ENCODE measurements at places on chromosomes 6 and 20. TPM values are rescaled to one million over a fixed set of nuclear protein-coding genes. Genes with fewer than 3 reads are reported as not detected.

Gene DDO
- total RNA-seq = not detected

DNA sequence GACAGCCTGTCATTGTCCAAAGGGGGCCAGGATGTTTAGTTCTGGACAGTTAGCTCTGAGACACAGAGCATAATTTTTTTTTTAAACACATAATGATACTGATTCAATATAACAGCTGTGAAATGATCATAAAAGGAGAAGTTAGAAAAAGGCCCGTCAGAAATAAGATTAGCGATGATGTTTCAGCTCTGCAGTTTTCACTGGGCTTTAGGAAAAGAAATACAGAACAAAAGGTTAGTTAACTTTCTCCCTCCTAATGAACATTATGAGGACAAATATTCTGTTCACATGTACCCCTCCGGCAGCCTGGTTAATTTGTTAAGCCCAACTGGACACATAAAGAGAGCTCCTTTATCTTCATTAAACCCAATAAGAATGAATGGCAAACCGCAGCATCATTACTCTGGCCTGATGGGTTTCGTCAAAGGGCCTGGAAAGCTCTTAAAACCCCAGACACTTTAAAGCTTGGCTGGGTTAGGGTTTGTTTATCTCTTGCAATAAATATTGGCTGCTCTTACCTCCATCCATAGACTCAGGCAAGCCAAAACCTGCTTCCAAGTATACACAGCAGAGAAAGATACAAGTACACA, 394.6 kb downstream of the KIF16B start:
- no peak for DNase-seq

DNA sequence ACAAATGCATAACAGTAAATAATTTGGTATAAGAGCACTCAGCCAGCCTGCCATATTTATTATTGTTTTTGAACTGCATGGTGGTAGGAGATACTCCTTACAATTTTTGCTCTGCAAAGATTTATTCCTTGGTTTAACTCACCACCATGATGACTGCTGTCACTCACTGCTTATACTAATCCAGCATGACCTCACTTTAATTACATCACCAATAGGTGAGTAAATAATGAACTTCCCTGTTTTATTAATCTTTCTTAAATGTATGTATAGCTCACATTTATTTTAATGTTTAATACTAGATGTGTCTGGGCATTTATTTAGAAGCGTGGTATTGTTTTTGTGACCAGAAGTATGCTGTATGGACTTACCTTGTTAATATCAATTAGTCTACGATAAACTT, 12.8 kb upstream of the TP53TG5 start:
- no peak for DNase-seq

Gene IL17A
- not detected for total RNA-seq

DNA sequence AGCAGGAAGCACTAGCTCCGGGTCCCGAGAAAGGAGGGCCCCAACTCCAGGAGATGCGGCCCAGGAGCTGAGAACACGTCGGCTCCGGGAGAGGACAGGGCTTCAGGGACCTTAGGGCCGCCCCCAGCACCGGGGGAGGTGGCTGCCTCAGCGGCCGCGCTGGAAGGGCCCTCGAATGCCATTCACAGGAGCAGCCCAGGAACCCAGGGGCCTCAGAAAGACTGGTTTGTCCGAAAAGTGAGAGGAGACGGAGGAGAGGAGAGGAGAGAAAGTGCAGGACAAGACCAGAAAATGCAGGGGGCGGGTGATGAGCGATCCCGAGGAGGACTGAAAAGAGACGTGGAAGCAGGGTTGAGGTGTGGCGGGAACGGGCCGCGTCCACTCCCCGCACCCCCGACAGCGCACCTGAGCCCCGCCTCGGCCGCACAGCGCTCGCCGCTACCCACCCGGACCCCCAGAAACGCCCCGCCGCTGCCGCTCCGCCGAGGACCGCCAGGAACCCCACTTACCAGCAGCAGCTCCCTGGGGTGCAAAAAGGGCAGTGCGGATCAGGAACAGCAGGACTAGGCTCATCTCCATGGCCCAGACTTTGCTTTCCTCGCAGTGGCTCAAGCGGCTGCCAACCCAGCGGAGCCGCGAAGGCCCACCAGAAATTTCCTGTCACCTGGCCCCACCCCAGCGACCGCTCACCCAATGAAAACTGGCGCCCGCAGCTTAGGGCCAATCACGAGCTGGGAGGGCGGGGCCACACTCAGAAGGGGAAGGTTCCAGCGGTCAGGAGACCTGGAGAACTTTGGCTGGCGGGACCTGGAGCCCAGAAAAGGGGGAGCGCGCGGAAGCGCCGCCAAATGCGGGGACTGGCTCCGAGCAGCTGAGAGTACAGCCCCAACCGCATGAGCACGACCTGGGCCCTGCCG, 25.4 kb downstream of the HLA-F start:
- peak; percentile 98 for DNase-seq

Gene TGM6
- 0.32 TPM for total RNA-seq

GRCh38 chr6:55917751-55918415, 42.5 kb upstream of the BMP5 start:
- DNase-seq = no peak

DNA sequence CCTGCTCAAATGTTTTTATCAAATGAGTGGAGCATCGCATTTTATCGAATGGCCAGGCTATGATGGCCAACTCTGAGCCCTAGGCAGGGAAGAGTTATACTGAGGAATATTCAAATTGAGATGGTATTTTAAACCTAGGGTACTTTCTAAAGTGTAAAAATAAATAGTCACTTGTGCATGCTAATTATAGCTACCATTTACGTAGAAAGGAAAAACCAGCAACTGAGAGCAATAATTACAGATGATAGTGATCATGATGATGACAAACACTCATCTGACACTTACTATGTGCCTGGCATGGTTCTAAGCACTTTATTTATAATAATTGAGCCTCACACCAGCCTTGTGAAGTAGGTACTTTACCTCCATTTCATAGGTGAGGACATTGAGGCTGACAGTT, 455.7 kb downstream of the CD83 start:
- no peak for DNase-seq

Gene NKX2-2
- not detected for total RNA-seq

Gene RFX6
- not detected for total RNA-seq

Gene TREML1
- total RNA-seq = not detected

GRCh38 chr20:36102809-36103596, 51.5 kb upstream of the EPB41L1 start:
- no peak for DNase-seq

Gene WFDC2
- 37.7 TPM for total RNA-seq

GRCh38 chr6:166512567-166512966, 73.9 kb downstream of the RAMACL start:
- DNase-seq = no peak

GRCh38 chr6:143117108-143117507, 56.4 kb downstream of the AIG1 start:
- DNase-seq = no peak

Data from suprapubic skin (tissue), 4 donors.